ENCODE measurements at places on chromosomes 4 and X.

DNA sequence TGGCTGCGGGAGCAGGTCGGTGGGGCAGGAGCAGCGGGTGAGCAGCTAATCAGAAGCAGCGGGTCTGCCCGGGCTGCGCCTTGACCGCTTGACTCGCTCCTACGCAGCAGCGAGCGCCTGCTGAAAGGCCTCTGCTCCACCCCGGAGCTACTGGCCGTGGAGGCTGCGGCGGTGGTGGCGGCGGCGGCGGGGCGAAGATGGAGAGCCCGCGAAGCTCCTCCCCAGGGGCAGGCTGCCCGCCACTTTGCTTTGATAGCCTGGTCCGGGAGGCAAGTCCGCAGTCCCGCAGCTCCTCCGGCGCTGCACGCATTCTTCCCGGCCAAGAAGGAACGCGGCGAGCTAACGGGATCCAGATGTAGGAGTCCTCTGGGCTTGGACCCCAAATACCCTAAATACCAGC lies 36.7 kb downstream of the PJA1 start:
- no peak for DNase-seq

DNA sequence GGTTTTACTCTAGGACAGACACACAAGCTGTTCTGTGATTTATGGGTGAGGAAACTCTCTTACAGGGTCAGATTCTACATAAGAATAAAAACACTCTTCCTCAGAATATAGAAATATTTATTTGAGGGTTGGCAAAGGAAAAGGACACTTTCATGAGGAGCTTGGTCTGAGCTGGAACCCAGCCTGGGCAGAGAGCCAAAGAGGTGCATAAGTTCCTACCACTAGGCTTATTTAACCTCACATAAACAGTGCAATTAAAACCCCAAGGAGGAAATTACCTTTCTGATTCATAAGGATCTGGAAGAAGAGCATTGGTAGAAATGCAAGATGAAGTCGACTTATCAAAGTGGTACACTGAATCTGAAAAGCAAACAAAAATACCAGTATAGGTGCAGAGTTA lies 32.9 kb downstream of the SETD7 start:
- no peak for DNase-seq

- DNase-seq = no peak
Measured at GRCh38 chrX:24619647-24620046, 27.5 kb downstream of the PCYT1B start.

- no peak for DNase-seq
Measured at GRCh38 chr4:80361329-80361900, 25.9 kb downstream of the CFAP299 start.
